NB4 (cell line): ENCODE measurements at places on chromosomes 1 and 21.

GRCh38 chr1:187819086-187819485 lies 990.3 kb downstream of the PLA2G4A start:
- DNase-seq: no peak

DNA sequence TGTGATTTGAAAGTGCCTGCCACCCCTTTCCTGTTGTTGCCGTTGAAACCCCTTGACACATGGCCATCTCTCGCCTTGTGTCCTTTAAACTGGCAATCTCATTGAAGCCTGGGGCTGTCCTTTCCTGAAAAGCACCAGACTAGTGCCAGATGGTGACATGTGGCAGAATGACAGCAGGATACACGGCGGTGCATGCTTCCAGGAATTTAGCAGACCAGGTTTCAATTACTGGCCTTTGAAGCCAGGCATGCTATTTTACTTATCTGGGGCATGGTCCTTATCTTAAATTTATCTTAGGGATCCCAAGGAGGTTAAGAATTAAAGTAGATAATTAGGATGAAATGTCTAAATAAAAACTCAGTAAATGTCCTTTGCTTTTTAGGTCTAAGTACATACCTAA lies 15.2 kb downstream of the PLPPR4 start:
- DNase-seq: no peak

- no peak for DNase-seq
Measured at GRCh38 chr1:175137369-175137768, 55.2 kb downstream of the KIAA0040 start.

DNA sequence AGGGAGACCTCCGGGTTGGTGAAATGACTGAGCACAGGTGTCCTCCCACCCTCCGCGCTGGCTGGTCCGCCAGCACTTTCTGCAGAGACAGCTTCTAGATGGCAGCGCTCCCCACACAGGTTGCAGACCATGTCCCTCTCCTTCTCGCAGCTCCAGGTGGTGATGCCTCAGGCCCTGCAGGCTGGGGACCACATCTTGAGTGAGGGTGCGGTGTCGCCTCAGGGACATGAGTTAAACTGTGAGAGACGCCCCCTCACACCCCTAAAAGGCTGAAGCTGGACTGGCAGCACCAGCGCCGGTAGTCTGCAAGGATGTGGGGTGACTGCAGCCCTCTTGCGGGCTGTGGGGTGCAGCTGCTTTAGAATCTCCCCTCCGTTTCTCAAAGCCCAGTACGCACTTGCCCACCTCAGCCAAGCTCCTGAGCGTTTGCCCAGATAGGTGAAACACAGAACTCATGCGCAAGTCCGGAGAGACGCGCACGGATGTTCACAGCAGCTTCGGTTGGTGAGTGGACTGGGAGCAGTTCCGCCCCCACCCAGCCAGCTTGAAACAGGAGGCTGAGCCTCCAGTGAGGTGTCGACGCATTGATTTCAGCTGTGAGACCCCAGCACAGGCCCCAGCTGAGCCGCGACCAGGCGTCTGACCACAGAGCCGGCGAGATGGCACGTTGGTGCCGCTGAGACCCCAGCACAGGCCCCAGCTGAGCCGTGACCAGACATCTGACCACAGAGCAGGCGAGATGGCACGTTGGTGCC lies 28.6 kb downstream of the COL6A1 start:
- DNase-seq: no peak

GRCh38 chr1:1777583-1777899 lies 729 bp downstream of the NADK start:
- no peak for DNase-seq

- no peak for DNase-seq
Measured at GRCh38 chr1:98839840-98840239, 164.8 kb downstream of the PLPPR5 start.

DNA sequence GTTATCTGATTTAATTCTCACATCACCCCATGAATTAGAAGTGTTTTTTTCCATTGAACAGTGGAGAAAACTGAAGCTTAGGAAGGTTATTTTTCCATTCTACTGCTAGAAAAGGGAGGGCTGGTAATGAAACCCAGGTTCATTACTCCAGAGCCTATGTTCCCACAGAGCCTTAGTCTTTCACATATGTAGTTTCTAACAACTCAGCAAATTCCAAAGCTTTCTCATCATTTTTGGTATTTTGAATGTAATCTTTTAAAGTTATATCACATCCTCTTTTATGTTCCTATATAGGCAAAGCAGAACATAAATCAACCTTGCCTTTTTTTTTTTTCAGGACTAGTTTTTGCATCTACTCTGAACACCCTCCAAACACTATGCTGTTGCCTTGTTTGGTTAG lies 131.9 kb upstream of the BEND5 start:
- no peak for DNase-seq

DNA sequence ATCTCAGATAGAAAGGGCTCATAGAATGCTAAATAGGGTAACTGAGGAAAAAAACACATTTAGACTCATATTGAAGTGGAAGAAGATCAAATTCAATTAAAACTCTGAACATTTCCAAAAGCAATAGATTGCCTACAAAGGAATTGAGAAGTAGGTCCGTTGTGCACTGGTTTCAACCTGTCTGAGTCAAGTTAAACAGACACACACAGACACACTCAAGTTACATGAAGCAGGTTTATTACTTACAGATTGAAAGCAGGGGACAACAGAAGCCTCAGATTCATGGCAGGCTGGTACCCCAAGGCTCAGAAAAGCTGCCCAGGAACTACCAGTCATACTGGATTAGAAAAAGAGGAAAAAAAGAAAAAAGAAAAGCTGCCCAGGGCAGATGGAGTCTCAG lies 20.7 kb upstream of the S100A2 start:
- no peak for DNase-seq

DNA sequence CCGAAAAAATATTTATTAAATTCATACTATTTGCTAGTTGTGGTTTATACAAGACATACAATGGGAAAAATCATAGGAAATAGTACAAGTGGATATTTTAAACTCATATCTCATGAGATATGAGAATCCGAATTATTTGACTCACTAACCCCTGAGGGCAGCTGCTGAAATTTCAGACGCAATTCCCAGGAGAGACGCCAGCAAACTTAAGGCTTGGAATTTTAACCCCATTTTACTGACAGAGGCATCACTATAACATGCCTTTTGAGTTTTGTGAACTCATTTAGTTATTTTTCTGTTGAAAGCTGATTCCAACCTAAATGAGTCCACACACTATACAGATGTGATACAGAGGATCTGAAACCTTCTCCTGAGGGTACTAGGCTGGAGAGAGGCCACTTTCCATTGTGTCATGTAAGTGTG lies 5.9 kb upstream of the MROH9 start:
- no peak for DNase-seq

- DNase-seq: no peak
Measured at GRCh38 chr1:223215026-223215425, 72.0 kb upstream of the TLR5 start.

- no peak for DNase-seq
Measured at GRCh38 chr21:37655611-37656300, 260.5 kb downstream of the KCNJ6 start.

DNA sequence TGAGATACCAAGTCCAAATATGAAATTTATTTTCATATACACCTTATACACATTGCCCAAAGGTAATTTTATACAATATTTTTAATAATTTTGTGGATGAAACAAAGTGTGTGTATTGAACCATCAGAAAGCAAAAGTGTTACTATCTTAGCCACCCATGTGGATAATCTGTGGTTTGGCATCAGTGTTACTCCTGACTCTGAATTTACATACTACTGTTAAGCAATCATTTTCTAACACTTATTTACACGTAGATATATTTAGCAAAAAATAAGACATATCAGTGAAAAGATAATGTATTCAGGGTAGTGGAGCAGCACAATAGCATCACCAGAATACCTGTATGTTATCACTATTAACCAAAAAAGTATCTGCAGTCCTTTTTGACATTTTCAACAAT lies 23.8 kb downstream of the DENND2D start:
- no peak for DNase-seq

DNA sequence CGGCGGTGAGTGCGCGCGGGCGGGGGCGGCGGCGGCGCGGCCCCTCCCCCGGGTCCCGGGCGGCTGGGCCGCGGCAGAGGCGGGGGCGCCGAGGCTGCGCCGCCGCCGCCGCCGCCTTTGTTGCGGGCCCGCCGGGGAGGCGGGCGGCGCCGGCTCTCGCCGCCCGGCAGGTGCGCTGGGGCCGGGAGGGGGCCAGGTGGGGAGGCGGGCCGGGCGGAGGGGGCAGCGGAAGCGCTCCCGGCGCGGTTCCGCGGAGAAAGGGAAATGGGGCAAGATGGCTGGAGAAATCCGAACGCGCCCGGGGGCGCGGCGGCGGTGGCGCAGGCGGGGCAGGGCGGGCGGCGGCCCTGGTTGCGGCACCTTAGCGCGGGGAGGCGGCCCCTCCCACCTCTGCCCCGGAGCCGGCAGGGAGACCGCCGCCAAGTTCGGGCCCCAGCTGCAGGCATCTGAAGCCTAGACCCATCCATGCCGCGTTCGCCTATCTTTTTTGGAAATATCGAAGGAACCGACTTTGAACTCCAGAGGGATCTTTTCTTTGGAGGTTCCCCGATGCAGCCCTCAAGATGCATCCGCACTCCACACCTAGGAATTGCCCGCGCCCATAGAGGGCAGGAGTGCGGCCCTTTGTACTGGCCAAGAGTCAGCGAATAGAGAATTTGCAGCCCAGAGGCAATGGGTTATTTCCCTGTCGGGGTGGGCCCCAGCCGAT lies 479 bp downstream of the POGK start:
- DNase-seq: peak; percentile 62

DNA sequence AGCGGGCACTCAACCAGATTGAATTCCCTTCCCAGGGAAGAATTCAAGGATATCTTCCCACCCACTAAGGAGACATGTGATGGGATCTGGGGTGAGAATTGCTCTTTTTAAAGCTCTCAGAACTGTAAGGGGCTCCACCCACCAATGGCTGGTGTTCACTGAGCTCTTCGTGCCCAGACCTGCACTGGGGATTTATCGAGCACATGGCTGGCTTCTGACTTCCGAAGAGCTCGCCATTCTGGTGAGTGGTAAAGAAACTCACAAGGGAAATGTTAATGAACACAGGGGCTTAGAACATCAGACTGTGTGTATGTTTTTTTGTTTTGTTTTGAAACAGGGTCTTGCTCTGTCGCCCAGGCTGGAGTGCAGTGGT lies 9.8 kb downstream of the PADI3 start:
- DNase-seq: no peak

GRCh38 chr1:98292994-98293393 lies 368.5 kb upstream of the SNX7 start:
- DNase-seq: no peak

DNA sequence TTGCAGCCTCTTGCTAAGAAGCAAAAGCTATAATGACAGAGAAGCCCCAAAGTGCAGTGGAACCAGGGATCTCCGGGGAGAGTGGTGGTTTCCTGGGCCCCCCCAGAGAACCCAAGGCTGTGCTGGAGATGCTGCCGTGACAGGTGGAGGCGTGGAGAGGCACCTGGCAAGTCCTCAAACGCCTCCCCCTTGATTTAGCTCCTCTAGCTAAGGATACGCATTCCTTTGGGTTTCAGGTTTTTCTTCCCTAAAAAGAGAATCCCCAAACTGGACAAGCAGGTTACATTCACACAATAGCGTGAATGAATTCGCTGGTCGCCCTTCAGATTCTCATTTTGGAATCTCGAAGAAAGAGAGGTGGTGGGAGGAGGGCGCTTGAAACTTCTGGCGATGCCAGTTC lies 853 bp upstream of the ATP1A1 start:
- no peak for DNase-seq

DNA sequence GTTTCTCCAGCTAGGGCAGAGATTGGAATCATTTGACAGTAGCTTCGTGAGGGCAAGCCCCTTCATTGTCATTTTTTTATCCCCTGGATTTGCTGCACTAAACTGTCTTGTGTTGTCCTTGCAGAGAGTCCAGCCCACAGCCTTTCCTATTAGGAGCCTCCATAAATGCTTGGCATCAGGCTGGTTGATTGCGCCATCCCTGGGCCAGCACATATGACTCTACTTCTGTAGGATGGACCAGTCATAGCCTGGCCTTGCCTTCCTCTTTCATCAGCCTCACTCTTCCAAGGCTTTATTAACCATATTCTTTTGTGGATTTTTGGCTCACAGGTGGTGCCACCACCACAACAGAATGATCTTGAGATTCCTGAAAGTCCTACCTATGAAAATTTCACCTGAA lies 31.4 kb downstream of the LY9 start:
- peak; percentile 39 for DNase-seq
